ENCODE measurements at places on chromosomes 5 and 9. TPM values are rescaled to one million over a fixed set of nuclear protein-coding genes. Genes with fewer than 3 reads are reported as not detected.
A peak's percentile ranks its signal among the peaks of the same experiment; 100 is the strongest.

DNA sequence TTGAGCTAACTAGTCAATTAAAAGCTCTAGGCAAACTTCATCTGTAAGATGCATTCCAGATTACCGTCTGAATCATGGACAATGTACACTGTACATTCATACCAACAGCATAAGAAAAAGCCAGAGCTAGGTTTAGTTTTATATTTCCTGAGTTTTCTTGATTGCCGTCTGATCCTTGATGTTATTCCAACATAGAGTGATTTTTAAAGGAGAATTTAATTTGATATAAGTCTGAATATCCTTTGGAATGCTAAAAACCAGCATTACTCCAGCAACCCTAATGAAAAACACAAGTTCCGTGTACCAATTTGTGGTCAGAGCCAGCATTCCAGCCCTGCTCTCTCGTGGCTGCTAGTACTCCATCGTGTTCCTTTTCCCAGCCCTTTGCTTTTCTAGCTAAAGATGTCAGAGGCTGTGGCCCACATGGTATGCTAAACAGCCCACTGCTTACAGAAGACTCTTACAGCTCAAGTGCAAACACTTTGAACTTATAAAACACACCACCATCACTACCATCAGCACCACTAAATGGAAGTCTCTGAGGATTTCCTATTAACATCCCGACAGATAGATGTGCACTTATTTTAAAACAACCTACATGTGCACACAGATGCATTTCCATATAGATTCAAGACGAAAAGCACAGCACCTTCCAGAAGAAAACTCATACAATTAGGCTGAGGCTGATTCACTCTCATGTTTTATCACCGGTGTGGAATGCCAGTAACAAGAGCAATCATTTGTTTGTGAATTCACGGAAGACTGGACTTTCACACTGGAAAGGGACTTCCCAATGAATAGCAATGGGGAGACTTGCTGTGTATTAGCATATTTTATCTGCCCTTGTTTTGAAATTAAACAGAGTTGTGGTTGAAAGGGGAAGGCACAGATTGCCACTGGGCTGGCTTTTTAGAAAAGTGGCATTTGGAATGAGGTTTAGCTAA is 246.9 kb upstream of the GAS1 start:
- no peaks in the 10 kb centered on the region for H3K4me1 ChIP-seq
- H3K36me3 ChIP-seq = no peaks in the 10 kb centered on the region
- H3K27me3 ChIP-seq = no peaks in the 10 kb centered on the region
- no peak overlapping the region for H3K4me3 ChIP-seq

- no peak overlapping the region for H3K27ac ChIP-seq
- no peaks in the 10 kb centered on the region for H3K27me3 ChIP-seq
- DNase-seq = no peak
- no peaks in the 10 kb centered on the region for H3K36me3 ChIP-seq
These were observed 72.4 kb downstream of the VCAN start for GRCh38 chr5:83543898-83544297.

DNA sequence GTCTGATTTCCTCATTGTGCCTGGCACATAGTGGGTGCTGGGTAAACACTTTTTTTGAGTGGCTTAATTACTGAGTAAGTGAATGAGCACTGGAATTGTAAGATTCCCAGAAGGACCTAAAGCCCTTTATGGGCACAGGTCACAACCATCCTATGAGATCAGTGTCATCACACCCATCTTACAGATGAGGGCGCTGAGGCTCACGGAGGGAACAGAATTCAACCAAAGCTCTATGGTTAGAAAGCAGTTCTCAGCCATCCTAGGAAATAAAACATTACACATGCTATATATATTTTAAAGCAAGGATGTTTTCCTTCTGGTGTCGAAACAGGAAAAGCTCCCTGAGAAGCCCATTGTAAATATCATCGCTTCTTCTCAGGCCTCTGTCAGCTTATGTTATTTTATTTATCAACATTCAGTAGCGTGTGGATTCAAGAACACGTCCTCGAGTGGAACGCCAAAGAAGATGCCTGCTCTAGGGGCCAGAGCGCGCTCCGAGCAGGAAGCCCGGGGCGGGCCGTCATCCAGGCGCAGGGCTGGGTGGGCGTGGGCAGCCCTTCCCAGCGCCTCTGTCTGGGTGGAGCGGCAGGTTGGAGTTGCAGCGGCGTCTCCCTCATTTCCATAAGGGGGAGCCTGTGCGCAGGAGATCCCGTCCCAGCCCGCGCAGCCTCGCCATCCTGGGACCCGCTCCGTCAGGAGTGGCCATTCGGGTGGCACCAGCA is 155.8 kb upstream of the SMIM23 start:
- H3K4me3 ChIP-seq = no peak overlapping the region
- no peaks in the 10 kb centered on the region for H3K27me3 ChIP-seq
- no peak for DNase-seq
- H3K4me1 ChIP-seq = peaks cover 16% of the 10 kb centered on the region
- no peaks in the 10 kb centered on the region for H3K36me3 ChIP-seq

GRCh38 chr9:82034956-82035731 is 46.6 kb downstream of the SPATA31D1 start:
- DNase-seq = no peak
- no peaks in the 10 kb centered on the region for H3K27me3 ChIP-seq
- H3K27ac ChIP-seq = no peak overlapping the region
- H3K36me3 ChIP-seq = no peaks in the 10 kb centered on the region
- H3K4me3 ChIP-seq = no peak overlapping the region

DNA sequence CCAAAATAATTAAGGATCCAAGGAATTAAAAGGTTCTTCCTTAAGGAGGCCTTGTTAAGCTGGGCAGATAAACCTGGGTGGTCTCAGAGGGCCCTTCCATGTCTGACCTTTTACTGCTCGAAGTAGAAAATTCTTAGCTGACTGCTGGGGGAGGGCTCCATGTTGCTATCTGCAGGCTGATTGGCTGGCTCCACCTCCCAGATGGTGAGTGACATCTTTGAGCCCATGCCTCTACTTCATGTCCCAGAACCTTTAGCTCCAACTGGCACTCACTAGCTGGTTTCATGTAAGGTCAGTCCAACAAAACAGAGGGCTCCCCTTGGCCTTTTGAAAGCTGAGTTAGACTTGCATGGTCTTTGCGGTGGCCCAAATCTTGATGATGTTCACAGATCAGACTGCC is 188.2 kb downstream of the PAX5 start:
- H3K27me3 ChIP-seq = no peaks in the 10 kb centered on the region
- H3K4me1 ChIP-seq = peaks cover 11% of the 10 kb centered on the region
- H3K36me3 ChIP-seq = peaks cover 49% of the 10 kb centered on the region
- no peak overlapping the region for H3K27ac ChIP-seq

- H3K4me3 ChIP-seq = no peak overlapping the region
- DNase-seq = no peak
- H3K36me3 ChIP-seq = no peaks in the 10 kb centered on the region
- H3K27me3 ChIP-seq = peaks cover 7% of the 10 kb centered on the region
These were observed 58.7 kb upstream of the ZFR start for GRCh38 chr5:32503261-32503660.

DNA sequence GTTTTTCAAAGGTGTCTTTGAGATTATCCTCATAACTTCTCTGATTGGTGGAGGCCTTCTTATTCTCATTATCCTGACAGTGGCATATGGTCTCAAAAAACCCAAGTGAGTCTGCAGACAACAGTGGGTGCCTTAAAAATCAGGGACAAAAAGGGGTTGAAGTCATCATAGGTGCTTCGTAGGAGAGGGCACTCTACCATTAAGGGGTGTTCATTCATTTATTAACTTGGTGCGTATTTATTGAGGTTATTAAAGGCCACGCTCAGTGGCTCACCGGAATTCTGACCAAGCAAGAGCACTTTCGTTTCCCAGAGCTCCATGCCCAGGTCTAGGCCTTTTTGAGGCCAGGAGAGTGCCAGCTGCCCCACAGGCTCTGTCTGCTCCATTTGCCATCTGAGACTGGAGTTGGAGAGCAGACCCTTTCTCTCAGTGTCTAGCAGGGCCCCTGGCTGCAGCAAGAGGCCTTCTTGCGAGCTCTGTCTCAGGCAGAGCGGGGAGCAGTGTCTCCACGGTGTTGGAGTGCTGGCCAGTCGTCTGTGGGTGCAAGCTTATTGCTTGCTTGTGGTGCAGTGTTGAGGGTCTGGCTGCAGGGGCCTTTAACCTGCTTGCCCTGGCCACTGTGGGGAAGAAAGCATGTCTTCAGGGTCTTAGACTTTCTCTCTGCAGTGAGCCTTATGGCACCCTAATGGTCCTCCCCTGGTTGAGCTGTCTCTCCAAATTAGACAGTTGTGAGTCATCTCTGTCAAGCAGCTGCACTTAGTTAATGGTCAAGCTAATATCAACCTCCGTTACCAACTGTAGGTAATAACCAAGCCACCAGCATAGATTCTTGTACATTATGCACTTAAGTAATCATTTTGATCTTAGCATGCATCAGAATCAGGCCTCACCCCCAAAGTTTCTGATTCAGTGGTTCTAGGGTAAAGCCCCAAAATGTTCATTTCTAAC is 62.6 kb downstream of the IL31RA start:
- H3K4me1 ChIP-seq = no peaks in the 10 kb centered on the region
- no peaks in the 10 kb centered on the region for H3K36me3 ChIP-seq
- no peak overlapping the region for H3K27ac ChIP-seq
- DNase-seq = no peak
- no peak overlapping the region for H3K4me3 ChIP-seq

DNA sequence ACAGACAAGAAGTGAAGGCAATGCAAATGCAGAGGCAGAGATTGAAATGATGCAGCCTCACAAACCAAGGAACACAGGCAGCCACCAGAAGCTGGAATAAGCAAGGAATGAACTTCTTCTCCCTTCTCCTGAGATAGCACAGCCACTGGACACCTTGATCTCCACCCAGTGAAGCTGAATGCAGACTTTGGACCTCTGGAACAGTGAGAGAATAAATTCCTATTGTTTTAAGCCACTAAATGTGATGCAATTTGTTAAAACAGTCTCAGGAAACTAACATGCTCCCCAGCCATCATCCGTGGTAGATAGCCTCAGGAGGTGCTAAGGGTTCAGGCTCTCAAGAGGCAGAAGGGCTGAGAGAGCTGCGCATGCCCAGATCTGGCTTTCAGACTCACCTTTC is 512.2 kb upstream of the ZNF608 start:
- H3K27me3 ChIP-seq = no peaks in the 10 kb centered on the region
- H3K36me3 ChIP-seq = no peaks in the 10 kb centered on the region
- H3K27ac ChIP-seq = no peak overlapping the region
- H3K4me3 ChIP-seq = no peak overlapping the region
- H3K4me1 ChIP-seq = no peaks in the 10 kb centered on the region

GRCh38 chr9:129597355-129598088 is 23.4 kb downstream of the C9orf50 start:
- H3K36me3 ChIP-seq = no peaks in the 10 kb centered on the region
- no peaks in the 10 kb centered on the region for H3K27me3 ChIP-seq
- peaks cover 24% of the 10 kb centered on the region for H3K4me1 ChIP-seq
- no peak for DNase-seq
- peak overlapping the region; percentile 44 for H3K4me3 ChIP-seq

GRCh38 chr5:19001539-19001938 is 986.5 kb downstream of the CDH18 start:
- no peak overlapping the region for H3K4me3 ChIP-seq
- H3K4me1 ChIP-seq = no peaks in the 10 kb centered on the region
- no peak for DNase-seq
- no peak overlapping the region for H3K27ac ChIP-seq
- H3K27me3 ChIP-seq = no peaks in the 10 kb centered on the region

- no peak overlapping the region for H3K4me3 ChIP-seq
- no peak overlapping the region for H3K27ac ChIP-seq
- no peaks in the 10 kb centered on the region for H3K4me1 ChIP-seq
- no peak for DNase-seq
These were observed 17.9 kb upstream of the GFPT2 start for GRCh38 chr5:180370861-180371641.

DNA sequence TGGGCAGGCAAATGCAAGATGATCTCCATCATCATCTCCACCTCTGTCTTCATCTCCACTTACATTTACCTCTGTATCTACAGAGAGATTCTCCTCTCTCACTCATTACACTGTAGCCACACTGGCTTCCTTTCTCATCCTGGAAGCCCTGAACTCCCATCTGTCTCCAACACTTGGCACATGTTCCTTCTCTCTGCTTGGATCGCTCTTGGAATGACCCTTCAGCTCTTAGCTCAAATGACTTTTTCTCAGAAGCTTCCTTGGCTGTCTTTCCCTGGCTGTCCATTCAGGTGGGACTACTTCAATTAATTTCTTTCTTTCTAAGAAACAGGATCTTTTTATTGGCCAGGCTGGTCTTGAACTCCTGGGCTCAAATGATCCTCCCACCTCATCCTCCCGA is 120.0 kb upstream of the KLF4 start:
- H3K4me1 ChIP-seq = no peaks in the 10 kb centered on the region
- H3K27me3 ChIP-seq = no peaks in the 10 kb centered on the region
- H3K36me3 ChIP-seq = no peaks in the 10 kb centered on the region

- H3K27ac ChIP-seq = peak overlapping the region; percentile 1
- no peak for DNase-seq
- peaks cover 39% of the 10 kb centered on the region for H3K36me3 ChIP-seq
These were observed 17.4 kb upstream of the IL13 start for GRCh38 chr5:132640613-132641012.

- H3K27me3 ChIP-seq = no peaks in the 10 kb centered on the region
- no peak overlapping the region for H3K4me3 ChIP-seq
- H3K36me3 ChIP-seq = no peaks in the 10 kb centered on the region
- DNase-seq = no peak
These were observed 77.3 kb downstream of the SLC25A46 start for GRCh38 chr5:110815916-110816605.

DNA sequence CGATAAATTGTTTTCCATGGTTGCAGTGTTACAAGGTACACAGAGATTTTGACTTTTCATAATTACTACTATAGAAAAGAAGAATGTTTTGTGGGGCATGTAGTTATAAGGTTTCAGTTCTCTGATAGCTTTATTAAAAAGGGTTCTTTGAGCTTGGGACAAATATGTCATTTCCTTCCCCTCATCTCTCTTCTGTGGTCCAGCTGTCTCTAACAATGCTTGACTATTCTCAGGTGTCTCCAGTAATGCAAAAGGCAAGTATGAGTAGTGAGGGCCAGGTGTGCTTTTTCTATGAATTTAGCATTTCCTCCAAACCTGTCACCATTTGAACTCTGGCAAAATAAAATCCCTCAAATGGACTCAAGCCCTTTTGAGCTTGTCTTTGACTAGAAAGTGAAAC is 84.3 kb downstream of the SLF1 start:
- peaks cover 21% of the 10 kb centered on the region for H3K4me1 ChIP-seq
- no peaks in the 10 kb centered on the region for H3K36me3 ChIP-seq
- H3K4me3 ChIP-seq = no peak overlapping the region

GRCh38 chr5:133256276-133256675 is 204.5 kb downstream of the HSPA4 start:
- no peak overlapping the region for H3K4me3 ChIP-seq
- H3K27ac ChIP-seq = no peak overlapping the region

Gene SNX24
- 5.0 TPM for total RNA-seq

Gene PPP2R2B
- total RNA-seq = not detected

Gene CFAP157
- total RNA-seq = not detected

Gene SHOC1
- not detected for total RNA-seq

Gene PDE6A
- total RNA-seq = not detected

Gene C5orf52
- not detected for total RNA-seq

Gene ENHO
- total RNA-seq = not detected

Gene HTR1A
- total RNA-seq = not detected

Gene FER
- 13.7 TPM for total RNA-seq

Gene NMUR2
- not detected for total RNA-seq

Gene C5orf22
- total RNA-seq = 24.9 TPM

Gene KIF24
- 5.3 TPM for total RNA-seq

Gene GPBP1
- 52.7 TPM for total RNA-seq

Gene FAM200C
- 2.0 TPM for total RNA-seq
